Stimulated activated CD4-positive, alpha-beta T cell treated with anti-CD3 and anti-CD28 coated beads, Interleukin-12 subunit alpha, Interleukin-12 subunit beta, amount 100 ng/mL, for 24 hours (primary cell): ENCODE measurements at places on chromosomes 11 and 22.

GRCh38 chr11:35274909-35275785, 136.2 kb downstream of the CD44 start:
- DNase-seq, result no peak

- DNase-seq, result no peak
These were observed 32.2 kb upstream of the GAB2 start for GRCh38 chr11:78449866-78450265.

GRCh38 chr11:24679821-24680351, 183.0 kb downstream of the LUZP2 start:
- no peak for DNase-seq

- no peak for DNase-seq
These were observed 51.0 kb downstream of the TEAD1 start for GRCh38 chr11:12725055-12725862.

DNA sequence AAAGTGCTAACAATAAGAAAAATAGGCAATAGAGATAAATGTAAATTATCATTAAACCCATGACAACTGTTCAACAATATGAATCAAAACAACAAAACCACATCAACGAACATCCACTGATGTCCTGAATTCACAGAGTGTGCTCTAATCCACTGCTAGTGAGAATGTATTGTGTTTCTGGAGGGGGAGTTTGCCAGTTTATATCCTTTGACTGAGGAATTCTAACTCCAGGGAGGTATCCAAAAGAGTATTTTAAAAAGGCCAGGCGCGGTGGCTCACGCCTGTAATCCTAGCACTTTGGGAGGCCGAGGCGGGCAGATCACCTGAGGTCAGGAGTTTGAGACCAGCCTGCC, 1.7 kb upstream of the WEE1 start:
- no peak for DNase-seq

- DNase-seq, result no peak
These were observed 74.4 kb downstream of the SLC36A4 start for GRCh38 chr11:93123351-93123898.
